ENCODE measurements at places on chromosomes 5 and 9. TPM values are rescaled to one million over a fixed set of nuclear protein-coding genes. Genes with fewer than 3 reads are reported as not detected.

The TMED9 gene
- 77.0 TPM for total RNA-seq

The SIT1 gene
- total RNA-seq = 1.6 TPM

The KCNT1 gene
- not detected for total RNA-seq

The THBS4 gene
- 82.8 TPM for total RNA-seq

The C5orf52 gene
- not detected for total RNA-seq

The LECT2 gene
- total RNA-seq = not detected

The PCDHB5 gene
- 4.2 TPM for total RNA-seq

The SLC6A7 gene
- not detected for total RNA-seq

The C9 gene
- total RNA-seq = not detected

DNA sequence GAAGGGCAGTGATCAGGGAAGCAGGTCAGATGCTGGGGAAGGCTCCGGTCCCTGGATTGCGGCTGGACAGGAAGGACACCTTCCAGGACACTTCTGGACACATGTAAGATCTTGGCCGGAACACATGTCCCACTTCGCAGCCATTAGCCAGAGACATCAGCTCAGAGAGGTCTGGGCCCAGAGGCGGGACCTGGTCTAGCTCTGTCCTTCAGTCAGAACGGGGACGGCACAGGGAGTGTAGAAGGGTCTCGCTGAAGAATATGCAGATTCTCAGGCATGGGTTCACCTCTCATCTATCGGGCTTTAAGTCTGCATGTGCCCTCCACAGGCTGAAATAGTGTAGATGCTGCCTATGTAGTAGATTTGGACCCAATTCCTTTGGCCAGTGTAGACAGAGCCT, 73.3 kb downstream of the NTNG2 start:
- no peak for ATAC-seq

DNA sequence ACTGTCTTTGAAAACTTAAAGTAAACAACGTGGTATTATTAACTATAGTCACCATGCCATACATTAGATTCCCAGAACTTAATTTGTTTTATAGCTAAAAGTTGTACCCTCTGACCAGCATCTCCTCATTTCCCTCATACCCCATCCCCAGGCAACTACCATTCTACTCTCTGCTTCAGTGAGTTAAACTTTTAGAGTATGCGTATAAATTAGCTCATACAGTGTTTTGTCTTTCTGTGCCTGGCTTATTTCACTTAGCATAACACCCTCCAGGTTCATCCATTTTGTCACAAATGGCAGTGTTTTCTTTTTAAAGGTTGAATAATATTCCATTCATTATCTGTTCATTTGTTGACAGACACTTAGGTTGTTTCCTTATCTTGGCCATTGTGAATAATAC, 14.2 kb downstream of the COMMD10 start:
- ATAC-seq = no peak

DNA sequence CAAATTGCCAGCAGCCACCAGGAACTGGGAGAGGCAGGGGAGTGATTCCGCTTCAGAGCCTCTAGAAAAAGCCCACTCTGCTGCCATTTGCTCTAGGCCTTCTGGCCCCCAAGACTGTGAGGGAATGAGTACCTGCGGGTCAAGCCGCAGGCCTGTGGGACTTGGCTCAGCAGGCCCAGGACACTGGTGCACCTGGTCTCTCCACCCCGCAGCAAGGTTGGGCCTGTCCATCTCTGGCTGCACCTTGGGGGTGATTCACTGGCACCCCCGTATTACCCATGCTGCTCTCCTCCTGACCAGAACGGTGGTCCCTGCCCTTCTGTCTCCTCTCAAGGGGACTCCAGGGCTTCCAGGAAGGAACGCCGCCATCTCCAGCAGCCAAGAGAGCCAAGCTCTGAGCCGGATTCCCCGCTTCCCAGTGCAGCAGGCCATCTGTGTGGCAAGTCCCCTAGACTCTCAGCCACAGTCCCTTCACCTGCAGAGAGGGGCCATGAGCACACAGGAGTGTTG, 78.4 kb upstream of the OLFM1 start:
- no peak for ATAC-seq

DNA sequence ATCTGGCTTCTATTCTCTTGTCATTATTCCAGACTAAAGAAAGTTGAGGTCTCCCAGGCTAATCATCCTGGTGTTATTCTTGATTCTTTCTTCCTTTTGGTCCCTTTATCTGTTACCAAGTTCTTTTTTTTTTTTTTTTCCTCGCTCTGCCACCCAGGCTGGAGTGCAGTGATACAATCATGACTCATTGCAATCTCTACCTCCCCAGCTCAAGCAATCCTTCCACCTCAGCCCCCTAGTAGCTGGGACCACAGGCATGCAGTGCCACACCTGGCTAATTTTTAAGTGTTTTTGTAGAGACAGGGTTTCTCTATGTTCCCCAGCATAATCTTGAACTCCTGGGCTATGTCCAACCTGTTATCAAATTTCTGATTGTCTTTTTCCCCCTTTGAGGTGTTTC, 126.6 kb upstream of the DHFR start:
- no peak for ATAC-seq

- no peak for ATAC-seq
Measured at GRCh38 chr5:142357469-142358090, 32.8 kb upstream of the SPRY4 start.

DNA sequence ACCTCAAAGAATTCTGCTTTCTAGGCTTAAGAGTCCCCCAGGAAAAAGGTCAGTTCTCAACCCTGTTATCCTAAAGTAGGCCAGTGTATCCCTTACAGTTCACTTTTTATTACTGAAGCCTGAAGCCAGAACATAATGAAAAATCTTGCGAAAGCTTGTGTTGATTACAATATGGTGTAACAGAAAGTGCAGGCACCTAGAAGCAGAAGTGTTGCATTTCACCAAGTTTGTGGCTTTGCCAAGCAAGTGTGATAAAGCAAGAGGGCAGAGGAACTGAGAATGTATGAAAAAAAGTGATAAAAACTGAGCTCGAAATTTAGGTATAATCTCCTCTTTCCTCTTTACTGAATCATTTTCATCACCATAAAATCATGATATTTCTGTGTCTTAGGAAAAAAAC, 26.2 kb downstream of the AGTPBP1 start:
- ATAC-seq = no peak

DNA sequence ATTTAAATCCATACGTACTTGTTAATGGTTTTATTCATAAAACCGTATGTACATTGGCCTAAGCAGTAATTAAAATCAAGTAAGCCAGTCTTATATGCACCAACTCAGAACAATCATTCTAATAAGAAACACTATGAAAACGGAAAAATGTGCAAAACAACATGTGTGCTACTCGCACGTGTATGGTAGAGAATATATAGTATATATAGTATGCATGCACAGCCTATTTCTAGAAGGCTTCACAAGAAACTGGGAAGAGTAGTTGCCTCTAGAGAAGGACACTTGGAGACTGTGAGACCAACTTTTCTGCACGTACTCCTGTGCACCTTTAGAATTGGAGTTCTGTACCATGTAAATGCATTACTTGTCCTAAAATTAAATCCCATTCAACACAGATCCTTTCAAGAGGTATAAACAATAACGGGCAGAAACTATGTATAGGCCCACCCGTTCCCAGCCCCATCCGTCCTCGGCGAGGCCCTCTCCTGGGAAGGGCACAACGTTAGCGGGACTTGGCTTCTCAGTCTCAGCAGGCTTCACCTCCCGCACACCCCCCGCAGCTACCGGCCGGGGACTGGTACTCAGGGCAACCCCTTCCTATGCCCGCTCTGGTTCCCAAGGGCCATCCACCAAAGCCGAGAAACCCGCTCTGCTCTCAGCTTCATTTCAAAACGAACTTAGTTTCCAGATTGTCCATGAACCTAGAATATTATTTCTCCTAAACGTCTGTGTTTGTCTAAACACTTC, 2.0 kb downstream of the CDC14B start:
- ATAC-seq = no peak

GRCh38 chr9:12765088-12765798, 9.6 kb upstream of the LURAP1L start:
- ATAC-seq = no peak

GRCh38 chr5:931570-932145, 39.0 kb downstream of the TRIP13 start:
- ATAC-seq = no peak

DNA sequence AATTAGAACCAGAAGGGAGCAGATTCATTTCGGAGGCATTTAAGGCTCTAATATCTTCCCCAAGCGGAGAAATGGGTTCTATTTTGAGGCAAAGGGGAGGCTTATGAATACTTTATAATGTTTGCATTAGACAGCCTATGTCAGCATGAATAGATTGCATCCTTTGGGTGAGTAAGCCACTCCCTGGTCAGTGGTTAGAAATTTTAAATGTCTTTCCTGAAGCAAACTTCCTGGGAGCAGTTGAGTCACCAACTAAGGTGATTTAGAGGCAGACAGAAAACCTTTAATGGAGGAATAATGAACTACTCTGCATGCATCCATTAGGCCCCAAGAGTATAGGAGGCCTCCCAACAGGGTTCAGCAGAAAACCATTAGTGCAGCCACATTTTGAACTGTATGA, 204.9 kb downstream of the ELAVL2 start:
- no peak for ATAC-seq

DNA sequence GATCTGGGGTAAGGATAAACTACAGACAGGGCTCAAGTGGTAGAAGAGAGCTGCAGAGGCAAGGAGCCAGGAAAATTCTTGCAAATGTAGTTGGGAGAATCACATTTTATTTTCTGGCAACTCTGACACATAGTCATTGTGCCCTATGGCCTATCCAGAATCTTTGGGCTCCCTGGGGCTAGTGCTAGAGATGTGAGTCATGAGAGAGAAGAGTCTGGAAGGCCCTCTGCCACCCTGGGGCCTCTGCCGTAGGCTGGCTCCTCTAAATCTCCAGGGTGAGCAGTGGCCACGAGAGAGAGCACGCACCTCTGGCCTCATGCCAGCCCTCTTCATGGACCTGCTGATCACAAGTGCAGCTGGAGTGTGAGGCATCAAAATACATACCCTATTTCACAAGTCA, 74.3 kb upstream of the SSBP2 start:
- peak; percentile 62 for ATAC-seq

DNA sequence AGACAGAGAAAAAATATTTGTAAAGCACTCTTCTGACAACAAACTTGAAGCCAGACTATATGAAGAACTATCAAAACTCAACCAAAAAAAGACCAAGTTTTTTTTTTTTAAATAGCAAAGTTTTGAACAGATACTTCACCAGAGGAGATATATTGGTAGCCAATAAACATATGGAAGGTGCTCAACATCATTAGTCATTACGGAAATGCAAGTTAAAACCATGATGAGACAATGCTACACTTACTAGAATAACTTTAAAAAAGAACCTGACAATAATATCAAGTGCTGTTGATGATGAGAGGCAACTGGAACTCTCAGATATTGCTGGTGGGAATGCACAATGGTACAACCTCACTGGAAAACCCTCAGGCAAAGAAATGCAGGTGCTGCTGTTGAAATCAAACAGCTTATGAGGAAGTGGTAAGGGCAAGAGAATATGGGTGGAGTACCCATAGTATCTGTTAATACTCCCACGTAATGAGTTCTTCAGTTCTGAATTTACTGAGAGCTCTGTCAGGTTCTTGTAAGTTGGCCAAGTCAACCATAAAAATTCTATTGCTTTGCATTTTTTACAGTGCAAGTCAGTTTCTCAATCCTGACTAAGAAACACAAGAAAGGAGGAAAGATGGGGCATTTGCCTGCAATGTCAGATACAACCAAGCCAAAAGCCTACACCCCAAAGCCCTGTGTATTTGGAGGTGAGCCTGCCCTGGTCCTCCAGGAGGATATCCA, 87.3 kb upstream of the GNAQ start:
- ATAC-seq = no peak

DNA sequence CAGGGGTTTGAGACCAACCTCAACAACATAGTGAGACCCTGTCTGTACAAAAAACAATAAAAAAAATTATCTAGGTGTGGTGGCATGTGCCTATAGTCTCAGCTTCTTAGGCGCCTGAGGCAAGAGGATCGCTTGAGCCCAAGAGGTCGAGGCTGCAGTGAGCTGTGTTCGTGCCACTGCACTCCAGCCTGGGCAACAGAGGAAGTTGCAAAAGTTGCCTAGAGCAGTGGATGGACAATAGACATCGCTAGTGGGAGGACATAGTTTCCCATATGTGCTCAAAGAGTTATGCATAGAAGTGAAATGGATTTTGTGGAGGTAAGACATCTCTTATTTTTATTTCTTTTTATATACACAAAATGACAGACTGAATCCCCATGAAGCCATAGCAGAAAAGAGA, 19.0 kb downstream of the HNRNPK start:
- no peak for ATAC-seq

DNA sequence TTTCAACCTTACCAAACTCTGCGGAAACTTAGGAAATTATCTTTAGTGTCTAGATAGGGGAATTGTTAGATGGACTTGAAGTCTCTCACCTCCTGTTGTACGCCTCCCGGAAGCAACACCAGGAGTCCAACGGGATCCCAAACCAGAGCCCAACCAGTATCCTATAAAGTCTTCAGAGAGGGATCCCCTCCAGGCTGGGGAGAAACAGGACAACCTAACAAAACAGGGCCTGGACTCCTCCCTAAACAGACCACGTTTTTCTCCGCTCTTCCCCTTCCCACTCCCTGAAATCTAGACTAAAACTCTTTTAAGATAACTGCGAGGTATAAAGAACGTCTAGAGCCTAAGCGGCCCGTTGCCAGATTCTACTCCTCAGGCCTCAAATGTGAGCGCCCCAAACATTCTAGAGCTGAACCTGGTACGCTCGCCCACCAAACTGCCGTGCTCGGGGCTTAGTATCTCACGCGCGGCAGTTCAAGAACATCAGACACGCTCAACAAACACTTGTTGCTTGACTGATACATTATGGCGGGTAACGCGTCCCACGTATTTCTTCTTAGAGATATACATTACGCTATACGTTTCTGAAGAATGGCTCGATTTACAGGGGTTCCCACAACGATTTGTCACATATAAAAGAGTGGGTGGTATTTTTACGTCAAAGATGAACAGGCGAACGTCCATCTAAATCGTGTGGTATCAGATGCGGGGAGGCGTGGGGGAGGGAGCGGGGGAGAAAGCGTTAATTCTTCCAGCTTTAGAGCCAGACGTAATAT, 663 bp upstream of the SMIM27 start:
- ATAC-seq = peak; percentile 10

- no peak for ATAC-seq
Measured at GRCh38 chr5:15791274-15791673, 291.3 kb downstream of the FBXL7 start.

DNA sequence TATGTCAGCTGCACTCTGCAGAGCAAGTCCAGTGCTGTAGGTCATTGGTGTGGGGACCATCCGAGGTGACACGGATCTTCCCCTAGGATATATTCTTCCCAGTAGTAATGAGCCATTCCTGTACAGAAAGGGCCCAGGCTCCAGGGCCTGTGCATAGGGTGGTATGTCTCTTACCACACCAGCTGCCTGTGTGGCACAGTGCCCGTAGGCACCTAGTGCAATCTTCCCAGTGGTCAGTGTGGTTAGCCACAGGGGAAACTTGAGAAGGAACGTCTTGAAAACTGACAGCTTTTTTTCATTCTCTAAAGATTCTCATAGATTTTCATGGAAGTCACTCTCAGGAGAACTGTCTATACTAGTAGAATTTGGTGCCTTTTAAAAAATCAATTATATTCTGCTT, 39.8 kb downstream of the CYSTM1 start:
- no peak for ATAC-seq

GRCh38 chr5:1737790-1738405, 61.7 kb downstream of the MRPL36 start:
- no peak for ATAC-seq
